ENCODE measurements at places on chromosomes 2 and 18.

- DNase-seq = no peak
These were observed 326.3 kb upstream of the MC4R start for GRCh38 chr18:60698901-60699300.

DNA sequence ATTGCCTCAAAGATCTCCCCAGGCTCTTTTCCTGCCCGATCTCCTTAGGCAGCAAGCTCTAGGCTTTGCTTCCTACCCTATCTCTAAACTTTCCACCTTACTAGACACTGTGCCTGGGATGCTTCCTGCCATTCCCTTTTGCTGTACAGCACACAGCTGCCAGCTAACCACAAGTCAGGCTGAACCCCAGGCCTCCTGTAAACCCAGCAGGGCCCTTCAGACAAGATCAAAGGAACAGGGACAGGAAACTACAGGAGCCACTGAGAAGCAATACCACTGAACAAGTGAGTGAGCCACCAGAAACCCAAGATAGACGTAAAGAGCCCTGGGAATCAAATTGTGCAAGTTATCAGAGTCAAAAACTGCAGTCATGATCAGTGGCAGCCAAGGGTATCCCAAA is 180.7 kb downstream of the SUCLG1 start:
- no peak for DNase-seq

GRCh38 chr2:150474326-150475074 is 13.0 kb downstream of the RND3 start:
- DNase-seq = no peak

DNA sequence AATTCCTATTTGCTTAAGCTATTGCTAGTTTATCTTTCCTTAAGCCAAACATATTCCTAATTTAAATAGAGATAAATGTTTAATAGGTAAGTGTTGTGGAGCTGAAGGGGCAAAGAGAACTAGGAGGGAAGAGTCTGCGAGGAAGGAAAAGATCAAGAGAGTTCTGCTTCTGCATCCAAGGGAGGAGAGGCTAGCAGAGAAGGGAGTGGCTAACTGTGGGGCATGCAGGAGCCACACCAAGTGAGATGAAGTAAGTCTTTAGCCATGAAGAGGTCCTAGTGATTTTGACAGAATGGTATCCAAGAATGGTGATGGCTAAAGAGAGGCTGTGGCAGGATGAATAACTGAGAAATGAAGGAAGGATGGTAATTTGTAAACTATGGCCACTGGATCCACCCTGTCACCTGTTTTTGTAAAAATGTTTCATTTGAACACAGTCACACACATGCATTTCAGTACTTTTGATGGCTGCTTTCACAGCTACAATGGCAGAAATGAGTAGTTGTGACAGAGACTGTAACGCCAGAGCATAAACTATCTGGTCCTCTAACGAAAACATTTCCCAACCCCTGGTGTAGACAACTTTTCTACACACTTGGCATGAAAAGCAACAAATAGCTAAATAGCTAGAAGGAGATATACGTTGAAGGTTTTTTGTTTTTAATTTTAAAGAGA is 15.6 kb downstream of the TPGS2 start:
- DNase-seq = no peak

GRCh38 chr18:79624356-79625170 is 55.0 kb upstream of the CTDP1 start:
- no peak for DNase-seq

GRCh38 chr2:69791045-69791444 is 38.4 kb upstream of the GMCL1 start:
- DNase-seq = no peak

DNA sequence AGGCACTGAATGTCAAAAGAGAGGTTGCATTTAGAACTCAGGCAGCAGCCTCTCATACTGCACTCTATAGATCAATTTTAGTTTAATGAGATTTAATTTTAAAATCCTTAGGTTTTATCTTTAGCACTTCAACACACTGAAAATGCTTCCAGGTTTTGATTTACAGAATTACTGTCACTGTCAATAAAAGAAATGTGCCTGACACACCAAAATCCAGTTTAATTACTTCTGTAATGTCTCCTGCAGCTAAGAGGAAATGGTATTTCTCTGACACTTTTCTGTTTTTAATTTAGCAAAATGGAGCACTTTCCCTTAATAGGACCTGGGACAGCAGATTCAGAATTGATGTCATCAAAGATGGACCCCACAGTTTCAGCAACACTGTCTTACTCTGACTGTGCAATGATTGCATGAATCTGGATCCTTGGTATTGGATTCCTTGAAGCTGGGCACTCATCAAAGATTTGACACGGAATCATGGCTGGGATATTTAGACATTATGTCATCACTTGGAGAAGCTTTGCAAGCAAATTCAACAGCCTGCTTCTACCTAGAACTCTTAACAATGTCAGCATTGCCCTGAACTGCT is 576.5 kb downstream of the NRXN1 start:
- DNase-seq = no peak

DNA sequence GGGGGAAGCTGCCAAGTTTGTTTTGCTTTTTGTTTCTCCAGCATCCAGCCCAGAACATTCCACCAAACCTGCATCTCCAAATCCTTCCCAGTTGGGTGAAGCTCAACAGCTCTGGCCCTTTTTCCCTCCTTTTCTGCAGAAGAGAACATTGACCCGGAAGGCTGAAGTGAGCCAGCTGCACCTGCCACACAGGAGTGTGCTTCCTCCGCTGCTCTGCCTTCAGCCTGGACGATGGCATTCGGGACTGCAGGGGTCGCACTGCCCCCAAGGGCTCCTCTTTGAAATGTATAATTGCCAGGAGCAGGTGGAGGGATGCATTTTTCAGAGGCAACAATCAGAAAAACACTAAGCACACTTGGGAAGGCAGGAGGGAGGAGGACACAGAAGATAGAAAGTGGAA is 41.8 kb downstream of the ST8SIA5 start:
- no peak for DNase-seq

- DNase-seq = no peak
These were observed 513.5 kb downstream of the TRIB2 start for GRCh38 chr2:13230221-13230620.

DNA sequence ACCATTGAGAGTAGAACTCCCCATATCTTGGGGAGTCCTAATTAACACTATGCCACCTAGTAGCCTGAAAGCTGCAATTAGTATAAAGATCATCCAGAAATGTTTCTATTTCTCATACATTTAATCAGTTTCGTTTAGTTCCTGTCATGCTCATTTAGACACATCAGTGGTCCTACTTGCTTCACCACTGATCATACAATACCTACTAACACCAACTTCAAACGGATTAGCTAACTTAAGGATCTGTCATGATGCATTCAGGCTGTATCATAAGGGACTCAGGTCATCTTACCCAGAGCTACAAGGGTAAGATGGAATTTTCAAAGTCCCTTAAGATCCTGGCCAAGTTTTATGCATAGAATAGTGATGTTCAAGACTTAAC is 6.8 kb downstream of the SRSF7 start:
- DNase-seq = no peak

DNA sequence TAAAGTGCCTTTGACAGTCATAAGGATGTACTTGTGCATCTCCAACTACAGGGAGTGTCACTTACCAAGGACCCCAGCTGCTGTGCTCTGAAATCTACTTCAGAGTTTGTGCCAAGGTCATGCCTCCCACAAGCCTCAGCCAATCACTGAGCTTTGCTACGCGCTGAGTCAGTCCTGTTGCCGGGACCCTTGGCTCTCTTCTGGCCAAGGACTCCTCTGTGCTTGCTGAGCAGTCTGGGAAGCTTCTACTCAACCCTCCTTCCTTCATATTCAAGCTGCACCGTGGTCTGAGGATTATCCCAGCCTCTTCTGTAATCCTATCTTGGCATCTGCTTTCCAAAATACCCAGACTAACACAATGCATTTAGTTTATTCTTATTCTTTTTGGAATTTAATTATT is 398.9 kb upstream of the FANCL start:
- DNase-seq = no peak

DNA sequence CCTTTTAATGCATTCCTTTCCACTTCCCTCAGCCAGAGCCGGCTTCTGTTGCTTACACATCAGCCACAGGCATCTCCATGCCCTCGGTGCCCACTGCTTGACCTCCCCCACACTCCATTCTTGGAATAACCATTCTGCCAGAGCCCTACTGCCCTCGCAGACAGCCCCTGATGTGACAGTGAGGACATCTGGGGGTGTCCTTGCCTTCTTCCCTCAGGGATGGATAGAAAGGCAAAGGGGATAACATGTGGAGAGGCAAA is 6.4 kb upstream of the NPPC start:
- no peak for DNase-seq

GRCh38 chr2:222613715-222614331 is 42.1 kb downstream of the FARSB start:
- no peak for DNase-seq

DNA sequence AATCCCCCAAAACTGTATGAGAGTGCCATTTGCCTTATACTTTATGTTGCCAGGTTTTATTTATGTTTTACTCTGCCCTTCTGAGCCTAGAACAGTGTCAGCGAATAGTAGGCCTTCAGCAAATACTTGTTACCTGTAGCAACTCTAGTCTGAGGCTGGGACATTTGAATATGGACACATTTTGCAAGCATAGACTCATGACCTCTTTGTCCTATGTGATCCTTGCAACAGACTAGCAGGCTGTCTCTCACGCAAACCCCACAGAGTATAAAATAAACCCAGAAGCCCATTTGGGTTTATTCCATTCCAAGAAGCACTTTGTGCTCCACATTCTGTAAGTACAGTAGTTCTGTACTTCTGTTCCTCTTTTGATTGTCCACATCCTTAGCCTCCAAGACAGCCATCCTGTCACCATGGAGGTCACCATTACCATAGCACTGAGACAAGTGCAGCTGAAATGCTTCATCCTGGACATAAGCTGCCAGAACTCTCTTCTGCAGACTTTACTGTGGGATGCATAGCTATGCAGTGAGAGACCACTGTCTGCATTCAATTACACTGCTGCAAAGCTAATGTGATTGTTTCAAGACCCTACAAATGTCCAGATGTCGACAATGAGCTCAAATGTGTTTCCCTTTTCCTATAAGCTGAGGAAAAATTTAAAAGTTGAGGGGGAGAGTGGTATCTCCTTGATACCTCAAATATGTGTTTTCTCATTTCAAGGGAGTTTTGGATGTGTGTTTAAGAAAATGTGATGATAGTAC is 425.7 kb downstream of the PID1 start:
- no peak for DNase-seq

- DNase-seq = no peak
These were observed 768 bp downstream of the DSC1 start for GRCh38 chr18:31161757-31162418.

DNA sequence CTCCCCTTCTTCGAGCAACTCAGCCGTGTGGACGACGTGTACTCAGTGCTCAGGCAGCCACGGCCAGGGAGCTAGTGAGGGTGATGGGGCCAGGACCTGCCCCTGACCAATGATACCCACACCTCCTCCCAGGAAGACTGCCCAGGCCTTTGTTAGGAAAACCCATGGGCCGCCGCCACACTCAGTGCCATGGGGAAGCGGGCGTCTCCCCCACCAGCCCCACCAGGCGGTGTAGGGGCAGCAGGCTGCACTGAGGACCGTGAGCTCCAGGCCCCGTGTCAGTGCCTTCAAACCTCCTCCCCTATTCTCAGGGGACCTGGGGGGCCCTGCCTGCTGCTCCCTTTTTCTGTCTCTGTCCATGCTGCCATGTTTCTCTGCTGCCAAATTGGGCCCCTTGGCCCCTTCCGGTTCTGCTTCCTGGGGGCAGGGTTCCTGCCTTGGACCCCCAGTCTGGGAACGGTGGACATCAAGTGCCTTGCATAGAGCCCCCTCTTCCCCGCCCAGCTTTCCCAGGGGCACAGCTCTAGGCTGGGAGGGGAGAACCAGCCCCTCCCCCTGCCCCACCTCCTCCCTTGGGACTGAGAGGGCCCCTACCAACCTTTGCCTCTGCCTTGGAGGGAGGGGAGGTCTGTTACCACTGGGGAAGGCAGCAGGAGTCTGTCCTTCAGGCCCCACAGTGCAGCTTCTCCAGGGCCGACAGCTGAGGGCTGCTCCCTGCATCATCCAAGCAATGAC is 4.8 kb downstream of the CTDSP1 start:
- DNase-seq = no peak

DNA sequence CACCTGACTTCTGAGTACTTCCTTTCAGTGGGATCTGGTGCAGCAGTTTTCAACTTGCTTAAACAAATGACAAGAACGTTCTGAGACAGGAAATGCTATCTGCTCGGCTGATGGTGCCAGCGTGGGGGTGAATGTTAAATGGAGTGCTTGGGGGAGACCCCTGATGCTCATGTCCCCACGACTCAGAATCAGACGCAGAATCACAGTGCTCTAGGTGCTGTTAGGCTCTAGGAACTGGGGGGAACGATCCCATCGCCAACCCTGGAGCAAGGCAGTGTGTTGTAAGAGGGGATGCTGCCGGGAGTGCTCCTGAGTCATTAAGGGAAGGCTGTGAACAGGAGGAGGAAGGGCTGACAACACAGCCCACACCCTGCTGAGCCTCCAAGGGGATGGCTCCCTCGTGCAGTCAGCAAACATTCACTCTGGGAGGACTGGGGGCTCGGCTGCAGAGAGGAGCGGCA is 34.1 kb upstream of the KCNF1 start:
- no peak for DNase-seq

GRCh38 chr2:1625281-1626001 is 118.9 kb downstream of the PXDN start:
- DNase-seq = no peak

DNA sequence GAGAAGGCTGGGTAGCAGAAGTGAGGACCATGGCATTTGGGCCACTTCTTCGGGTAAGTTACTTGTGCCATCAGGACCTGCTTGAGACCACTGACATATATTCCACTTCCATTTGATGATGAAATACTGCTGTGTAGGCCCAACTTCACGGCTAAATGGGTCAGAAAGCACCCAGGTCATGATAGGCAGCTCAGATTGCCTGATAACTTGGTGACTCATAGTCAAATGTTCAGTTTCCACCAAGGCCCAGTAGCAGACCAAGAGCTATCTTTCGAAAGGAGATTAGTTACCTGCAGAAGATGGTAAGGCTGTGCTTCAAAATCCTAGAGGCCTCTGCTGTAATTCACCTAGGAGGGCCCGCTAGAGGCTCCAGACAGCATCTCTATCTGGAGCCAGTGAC is 31.8 kb upstream of the MEX3C start:
- peak; percentile 16 for DNase-seq

DNA sequence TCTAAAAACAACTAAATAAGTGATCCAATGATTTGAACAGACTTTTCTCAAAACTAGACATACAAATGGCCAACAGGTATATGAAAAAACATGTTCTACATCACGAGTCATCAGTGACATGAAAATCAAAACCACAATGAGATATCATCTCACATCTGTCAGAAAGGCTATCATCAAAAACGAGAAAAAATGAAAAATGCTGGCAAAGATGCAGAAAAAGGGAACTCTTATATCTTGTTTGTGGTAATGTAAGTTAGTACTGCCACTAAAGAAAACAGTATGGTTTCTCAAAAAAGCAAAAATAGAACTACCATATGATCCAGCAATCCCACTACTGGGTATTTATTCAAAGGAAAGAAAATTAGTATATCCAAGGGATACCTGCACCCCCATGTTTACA is 255.3 kb upstream of the FBXO11 start:
- no peak for DNase-seq

Data from T-helper 2 cell treated with Interferon-gamma antibody and Interleukin-4, amounts not matched to agents 5 μg/mL and 100 μg/mL, for 36 hours (primary cell).